ENCODE measurements at places on chromosomes 6 and 20. TPM values are rescaled to one million over a fixed set of nuclear protein-coding genes. Genes with fewer than 3 reads are reported as not detected.

NKX2-4 gene
- not detected for total RNA-seq

APOBEC2 gene
- not detected for total RNA-seq

RPS6KA2 gene
- 4.5 TPM for total RNA-seq

ID4 gene
- not detected for total RNA-seq

NKAIN4 gene
- total RNA-seq, result not detected

SYNDIG1 gene
- not detected for total RNA-seq

RBPJL gene
- total RNA-seq, result not detected

ROS1 gene
- total RNA-seq, result not detected

NFS1 gene
- total RNA-seq, result 34.6 TPM

SYCP2 gene
- 25.7 TPM for total RNA-seq

All from activated CD8-positive, alpha-beta memory T cell treated with anti-CD3 and anti-CD28 coated beads, Interleukin-2, amount 10 ng/mL, durations not matched to agents 7 days and 5 days (primary cell).